Activated CD8-positive, alpha-beta T cell treated with anti-CD3 and anti-CD28 coated beads, Interleukin-2, amount 10 ng/mL, durations not matched to agents 7 days and 5 days (primary cell): ENCODE measurements at places on chromosomes 1 and 21. TPM values are rescaled to one million over a fixed set of nuclear protein-coding genes. Genes with fewer than 3 reads are reported as not detected.

DNA sequence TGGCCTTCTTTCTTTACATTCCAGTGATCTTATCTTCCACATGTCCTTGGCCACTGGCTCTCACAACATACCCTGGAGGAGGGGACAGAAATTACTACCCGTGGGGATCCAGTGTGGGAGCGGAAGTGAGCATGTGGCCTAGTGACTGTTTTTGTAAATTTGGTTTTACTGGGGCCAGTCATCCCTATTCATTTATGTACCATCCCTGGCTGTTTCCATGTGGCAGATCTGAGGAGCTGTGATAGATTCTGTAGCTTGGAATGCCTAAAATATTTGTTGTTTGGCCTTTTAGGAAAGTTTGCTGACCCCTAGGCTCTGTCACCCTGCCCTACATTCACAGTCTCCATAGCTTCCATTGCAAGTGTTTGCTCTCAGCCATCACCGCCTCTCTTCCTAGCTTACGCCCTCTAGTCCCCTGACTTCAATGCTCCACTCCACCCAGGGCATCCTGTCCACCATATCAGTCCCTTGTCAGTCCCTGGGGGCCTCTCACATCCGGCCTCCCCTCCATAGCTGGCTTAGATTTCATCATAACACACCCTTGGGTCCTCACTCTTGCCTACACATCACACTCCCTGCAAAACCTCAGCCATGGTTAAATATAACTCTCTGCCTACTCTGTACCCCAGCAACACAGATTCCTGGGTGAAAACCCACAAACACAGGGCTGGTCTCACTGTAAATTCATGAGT is 25.8 kb downstream of the DHCR24 start:
- peaks cover 61% of the 10 kb centered on the region for H3K36me3 ChIP-seq
- H3K4me3 ChIP-seq = no peak overlapping the region
- H3K27ac ChIP-seq = peak overlapping the region; percentile 64
- DNase-seq = no peak
- H3K27me3 ChIP-seq = no peaks in the 10 kb centered on the region

Gene CD5L
- not detected for total RNA-seq

Gene SLC9C2
- total RNA-seq = not detected

- H3K27ac ChIP-seq = no peak overlapping the region
- no peaks in the 10 kb centered on the region for H3K27me3 ChIP-seq
- H3K4me1 ChIP-seq = no peaks in the 10 kb centered on the region
- no peak for DNase-seq
- no peak overlapping the region for H3K4me3 ChIP-seq
Measured at GRCh38 chr1:57282411-57282810, 141.4 kb downstream of the DAB1 start.

Gene CCDC185
- not detected for total RNA-seq

Gene RYR2
- not detected for total RNA-seq

GRCh38 chr1:206029484-206029883 is 5.8 kb upstream of the CTSE start:
- H3K27me3 ChIP-seq = peaks cover 31% of the 10 kb centered on the region
- no peak for DNase-seq
- H3K27ac ChIP-seq = no peak overlapping the region

Gene GPR161
- total RNA-seq = not detected

Gene SPATA17
- total RNA-seq = not detected

DNA sequence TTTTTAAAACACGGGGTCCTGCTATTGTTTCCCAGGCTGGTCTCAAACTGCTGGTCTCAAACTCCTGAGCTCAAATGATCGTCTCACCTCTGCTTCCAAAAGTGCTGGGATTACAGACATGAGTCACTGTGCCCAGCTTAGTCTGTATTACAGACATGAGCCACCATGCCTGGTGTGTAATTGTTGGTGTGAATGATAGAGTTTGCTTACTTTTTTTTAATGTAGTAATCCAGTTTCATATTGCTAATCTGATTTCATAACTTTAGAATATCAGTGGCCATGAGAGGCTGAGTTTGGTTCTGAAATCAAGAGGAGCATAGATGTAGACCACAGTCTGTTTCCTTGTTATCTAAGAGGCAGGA is 3.4 kb downstream of the EPB41 start:
- no peaks in the 10 kb centered on the region for H3K27me3 ChIP-seq
- no peak for DNase-seq
- peak overlapping the region; percentile 22 for H3K4me3 ChIP-seq
- H3K4me1 ChIP-seq = peaks cover 48% of the 10 kb centered on the region

Gene TMEM269
- not detected for total RNA-seq

DNA sequence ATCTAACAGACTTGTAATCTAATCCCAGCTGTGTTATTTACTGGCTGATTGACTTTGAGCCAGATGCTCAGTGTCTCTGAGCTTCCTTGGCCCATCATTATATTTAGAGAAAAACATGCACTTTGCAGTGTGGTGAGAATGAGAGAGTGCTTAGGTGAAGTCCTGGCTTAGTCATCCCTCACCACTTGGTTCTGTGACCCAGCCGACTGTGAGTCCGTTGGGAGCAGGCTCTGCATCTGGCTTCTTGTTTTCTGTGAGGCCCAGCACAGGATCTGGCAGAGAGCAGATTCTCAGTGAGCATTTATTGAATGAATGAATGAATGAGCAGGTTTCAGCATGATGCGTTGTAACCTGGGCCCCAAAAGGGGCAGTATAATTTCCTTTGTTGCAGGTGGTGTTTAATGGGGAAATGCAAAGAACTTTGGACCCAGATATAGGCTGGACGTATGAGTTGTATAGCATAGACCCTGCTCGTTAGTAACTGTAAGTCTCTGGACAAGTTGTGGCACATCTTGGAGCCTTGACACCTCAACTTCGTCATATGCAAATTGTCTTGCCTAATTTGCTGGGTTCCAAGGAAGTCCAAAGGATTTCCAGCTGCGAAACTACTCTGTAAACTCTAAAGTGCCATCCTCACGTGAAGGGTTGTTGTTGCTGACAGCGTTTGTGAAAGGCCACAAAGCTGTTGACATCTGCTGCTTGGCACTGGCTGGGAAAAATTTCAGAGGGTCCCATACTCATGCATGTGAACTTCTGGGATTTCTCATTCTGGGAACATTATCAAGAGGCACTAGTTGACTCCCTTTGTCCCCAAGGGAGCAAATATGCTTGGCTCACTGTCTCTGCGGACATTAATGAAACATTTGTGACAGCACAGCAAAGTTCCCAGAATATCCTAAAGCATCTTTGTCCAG is 138.8 kb upstream of the USP24 start:
- H3K36me3 ChIP-seq = no peaks in the 10 kb centered on the region
- H3K4me1 ChIP-seq = no peaks in the 10 kb centered on the region
- no peak overlapping the region for H3K27ac ChIP-seq
- peaks cover 15% of the 10 kb centered on the region for H3K27me3 ChIP-seq
- DNase-seq = no peak

Gene AK5
- 0.73 TPM for total RNA-seq

- peak within 1 kb of the TSS; percentile 74 for H3K27ac ChIP-seq
- H3K27me3 ChIP-seq = peaks cover 45% of the 10 kb centered on the region
- no peak for DNase-seq
- peak within 1 kb of the TSS; percentile 62 for H3K4me3 ChIP-seq
Measured at GRCh38 chr1:30908696-30909364, at the start of gene SDC3. TSS of gene SDC3 (minus strand) at chr1:30908758. CDS start at chr1:30908586, 172 bp downstream.

Gene CRNN
- not detected for total RNA-seq

GRCh38 chr1:154418062-154418921 is 13.1 kb downstream of the IL6R start:
- H3K27ac ChIP-seq = no peak overlapping the region
- H3K4me3 ChIP-seq = no peak overlapping the region
- H3K27me3 ChIP-seq = no peaks in the 10 kb centered on the region
- DNase-seq = no peak
- H3K36me3 ChIP-seq = no peaks in the 10 kb centered on the region

Gene DMRTA2
- total RNA-seq = not detected

- H3K36me3 ChIP-seq = no peaks in the 10 kb centered on the region
- no peak for DNase-seq
- H3K27me3 ChIP-seq = peaks cover 4% of the 10 kb centered on the region
- H3K4me1 ChIP-seq = no peaks in the 10 kb centered on the region
- H3K4me3 ChIP-seq = no peak overlapping the region
- H3K27ac ChIP-seq = no peak overlapping the region
Measured at GRCh38 chr1:87428367-87428766, 99.7 kb downstream of the LMO4 start.

DNA sequence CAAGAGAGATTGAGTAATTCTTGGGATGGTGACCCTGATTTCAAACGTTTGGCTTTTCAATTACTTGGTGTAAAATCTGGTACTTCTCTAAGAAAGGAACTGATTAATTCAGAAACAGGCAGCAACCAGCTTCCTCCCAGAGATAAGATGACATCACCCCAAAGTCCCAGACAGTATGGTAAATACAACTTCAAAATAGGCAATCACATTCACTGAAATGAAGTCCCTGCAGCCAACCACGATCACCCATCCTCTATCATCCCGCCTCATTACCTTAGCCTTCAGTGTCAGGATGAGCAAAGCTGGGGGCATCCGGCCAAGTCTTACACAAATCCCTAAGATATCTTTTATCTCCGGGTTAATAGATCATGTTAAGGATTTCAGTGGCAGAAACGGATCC is 26.4 kb upstream of the RUNX1 start:
- no peaks in the 10 kb centered on the region for H3K36me3 ChIP-seq
- H3K4me1 ChIP-seq = no peaks in the 10 kb centered on the region
- no peak overlapping the region for H3K4me3 ChIP-seq
- H3K27me3 ChIP-seq = peaks cover 1% of the 10 kb centered on the region
- no peak overlapping the region for H3K27ac ChIP-seq
- no peak for DNase-seq

GRCh38 chr1:236281198-236281653 is 532 bp downstream of the ERO1B start:
- peak overlapping the region; percentile 71 for H3K27ac ChIP-seq
- peaks cover 3% of the 10 kb centered on the region for H3K27me3 ChIP-seq
- peak overlapping the region; percentile 87 for H3K4me3 ChIP-seq
- peak; percentile 42 for DNase-seq

DNA sequence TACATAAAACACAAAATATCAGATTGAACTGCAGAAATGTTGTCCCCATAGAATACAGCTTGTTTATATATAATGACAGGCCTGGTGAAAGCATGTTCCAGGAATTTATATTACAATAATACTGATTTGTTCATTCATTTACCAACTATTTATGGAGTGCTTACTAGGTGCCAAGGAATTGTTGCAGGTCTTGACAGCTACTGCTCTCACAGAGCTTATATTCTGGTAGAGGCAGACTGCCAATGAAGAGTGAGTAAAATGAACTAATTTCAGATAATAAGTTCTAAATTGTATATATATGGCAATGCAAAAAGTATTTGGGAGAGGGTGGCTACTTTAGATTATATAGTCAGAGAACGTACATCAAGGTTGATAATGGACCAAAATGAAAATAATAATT is 152.0 kb downstream of the COQ8A start:
- no peak overlapping the region for H3K27ac ChIP-seq
- H3K4me1 ChIP-seq = no peaks in the 10 kb centered on the region
- no peaks in the 10 kb centered on the region for H3K27me3 ChIP-seq
- H3K4me3 ChIP-seq = no peak overlapping the region
- H3K36me3 ChIP-seq = no peaks in the 10 kb centered on the region
- no peak for DNase-seq

DNA sequence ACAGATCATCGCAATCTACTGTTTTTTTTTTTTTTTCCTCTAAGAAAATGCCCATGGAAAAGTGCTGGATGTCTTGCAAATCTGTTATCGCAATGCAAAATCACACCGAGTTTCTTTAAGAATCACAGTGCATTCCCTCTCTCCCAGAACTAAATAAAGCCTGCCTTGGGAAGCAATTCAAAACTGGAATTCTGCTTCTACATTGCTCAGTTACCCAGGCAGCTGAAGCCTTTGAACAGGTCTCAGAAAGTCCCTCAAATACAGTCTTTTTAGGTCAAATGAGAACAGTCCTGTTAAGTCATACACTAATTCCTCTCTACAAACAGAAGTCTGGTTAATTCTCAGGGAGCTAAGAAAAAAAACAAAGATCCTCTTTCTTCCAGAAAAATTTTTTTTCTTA is 46.3 kb downstream of the SLC30A10 start:
- H3K36me3 ChIP-seq = no peaks in the 10 kb centered on the region
- H3K27me3 ChIP-seq = peaks cover 4% of the 10 kb centered on the region
- no peak overlapping the region for H3K27ac ChIP-seq
- H3K4me3 ChIP-seq = no peak overlapping the region

GRCh38 chr1:228062085-228062791 is 20.3 kb upstream of the ARF1 start:
- peaks cover 7% of the 10 kb centered on the region for H3K4me1 ChIP-seq
- H3K27ac ChIP-seq = no peak overlapping the region
- H3K27me3 ChIP-seq = peaks cover 32% of the 10 kb centered on the region
- H3K4me3 ChIP-seq = no peak overlapping the region
- H3K36me3 ChIP-seq = no peaks in the 10 kb centered on the region
- DNase-seq = no peak

- no peaks in the 10 kb centered on the region for H3K36me3 ChIP-seq
- no peaks in the 10 kb centered on the region for H3K27me3 ChIP-seq
- H3K27ac ChIP-seq = no peak overlapping the region
Measured at GRCh38 chr1:201327687-201328240, 44.5 kb downstream of the PKP1 start.

- no peak overlapping the region for H3K27ac ChIP-seq
- peaks cover 9% of the 10 kb centered on the region for H3K4me1 ChIP-seq
- H3K27me3 ChIP-seq = no peaks in the 10 kb centered on the region
- no peaks in the 10 kb centered on the region for H3K36me3 ChIP-seq
Measured at GRCh38 chr1:228353601-228354371, 52.8 kb downstream of the TRIM11 start.

DNA sequence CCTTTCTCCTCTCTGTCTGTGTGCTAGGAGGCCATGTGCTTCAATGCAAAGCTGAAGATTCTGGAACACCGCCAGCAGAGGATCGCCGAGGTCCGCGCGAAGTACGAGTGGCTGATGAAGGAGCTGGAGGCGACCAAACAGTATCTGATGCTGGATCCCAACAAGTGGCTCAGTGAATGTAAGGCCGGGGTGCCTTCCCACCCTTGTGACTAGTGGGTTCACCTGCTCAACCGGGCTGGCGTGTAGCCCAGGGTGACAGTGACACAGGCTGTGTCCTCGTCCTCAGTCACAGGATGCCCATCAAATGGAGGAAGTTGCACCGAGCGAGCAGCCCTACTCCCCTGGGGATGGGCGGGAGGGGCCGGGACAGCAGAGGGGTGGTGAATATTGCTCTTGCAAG is 544.1 kb downstream of the KIF26B start:
- H3K27ac ChIP-seq = no peak overlapping the region
- no peak overlapping the region for H3K4me3 ChIP-seq

DNA sequence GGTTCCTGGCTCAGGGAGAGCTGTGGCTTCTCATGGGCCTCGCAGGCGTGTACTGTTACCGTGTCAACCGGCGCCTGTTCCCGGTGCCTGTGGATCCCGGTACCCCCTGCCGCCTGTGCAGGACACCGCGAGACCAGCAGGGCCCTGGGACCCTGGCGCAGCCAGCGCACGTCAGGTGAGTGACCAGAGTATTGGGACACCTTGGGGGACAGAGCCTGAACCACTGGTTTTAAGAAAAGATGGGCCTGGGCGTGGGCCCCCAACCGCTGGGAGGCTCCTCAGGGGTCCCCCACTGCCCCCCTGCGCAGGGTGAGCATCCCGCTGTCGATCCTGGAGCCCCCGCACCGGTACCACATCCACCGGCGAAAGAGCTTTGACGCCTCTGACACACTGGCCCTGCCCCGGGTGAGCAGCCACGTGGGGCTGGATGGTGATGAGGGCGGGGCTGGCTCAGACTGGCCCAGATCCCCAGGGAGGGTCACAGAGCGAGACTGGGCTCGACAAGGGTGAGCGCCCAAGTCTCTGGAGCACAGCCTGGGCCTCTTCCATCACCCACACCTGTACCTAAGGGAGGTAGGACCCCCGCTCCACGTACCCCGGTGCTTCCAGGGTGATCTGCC is 10.5 kb downstream of the MIIP start:
- no peaks in the 10 kb centered on the region for H3K27me3 ChIP-seq
- H3K27ac ChIP-seq = no peak overlapping the region
- no peak for DNase-seq
- H3K36me3 ChIP-seq = peaks cover 25% of the 10 kb centered on the region
- H3K4me1 ChIP-seq = no peaks in the 10 kb centered on the region
